ENCODE measurements at places on chromosomes 4 and X. TPM values are rescaled to one million over a fixed set of nuclear protein-coding genes. Genes with fewer than 3 reads are reported as not detected.

Gene FGFBP1
- not detected for total RNA-seq

Gene TIMM8A
- 12.3 TPM for total RNA-seq

DNA sequence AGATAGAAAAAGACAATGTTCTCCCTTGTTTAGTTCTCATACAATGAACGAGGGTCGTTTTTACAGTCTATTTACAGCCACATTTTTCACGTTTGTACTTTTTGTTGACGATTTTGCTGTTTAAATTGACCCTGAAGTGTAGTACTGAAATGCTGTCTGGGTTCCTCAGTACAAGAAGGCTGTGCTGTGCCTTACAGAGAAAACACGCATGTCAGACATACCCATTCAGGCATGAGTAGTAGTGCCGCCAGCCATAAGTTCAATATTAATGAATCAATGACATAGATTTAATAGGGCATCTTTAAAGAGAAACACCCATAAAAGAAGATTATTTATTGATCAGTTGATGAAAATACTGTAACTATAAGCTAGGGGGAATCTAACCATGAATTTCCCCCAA, 459.8 kb upstream of the EPHA5 start:
- no peak for DNase-seq

Gene RADX
- 6.0 TPM for total RNA-seq

GRCh38 chr4:159051245-159052071, 51.4 kb upstream of the RAPGEF2 start:
- no peak for DNase-seq

Gene RPA4
- total RNA-seq = 2.5 TPM

Measured in spleen (tissue), 13 donors.